Cardiac septum (tissue), 1 donor: ENCODE measurements at places on chromosomes 3 and 15. TPM values are rescaled to one million over a fixed set of nuclear protein-coding genes. Genes with fewer than 3 reads are reported as not detected.

DNA sequence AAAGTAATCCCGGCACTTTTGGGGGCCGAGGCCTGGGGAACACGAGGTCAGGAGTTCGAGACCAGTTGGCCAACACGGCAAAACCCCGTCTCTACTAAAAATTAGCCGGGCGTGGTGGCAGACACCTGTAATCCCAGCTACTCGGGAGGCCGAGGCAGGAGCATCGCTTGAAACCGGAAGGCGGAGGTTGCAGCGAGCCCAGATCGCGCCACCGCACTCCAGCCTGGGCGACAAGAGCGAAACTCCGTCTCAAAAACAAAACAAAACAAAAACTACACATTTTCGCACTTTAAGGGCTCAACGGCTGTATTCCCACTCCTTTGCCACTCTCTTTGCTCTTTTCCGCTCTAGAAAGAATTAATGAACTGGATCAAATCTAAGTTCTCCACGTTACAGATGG is 763 bp upstream of the TRNT1 start:
- DNase-seq: no peak

- DNase-seq: no peak
These were observed 25.5 kb downstream of the TMEM41A start for GRCh38 chr3:185473290-185473815.

GRCh38 chr3:159260049-159260662 is 458.3 kb downstream of the MFSD1 start:
- no peak for DNase-seq

GRCh38 chr3:181637056-181637455 is 74.7 kb upstream of the SOX2 start:
- no peak for DNase-seq

- no peak for DNase-seq
These were observed 168.3 kb downstream of the SLCO3A1 start for GRCh38 chr15:92021792-92022191.

The HRH1 gene
- 4.8 TPM for total RNA-seq

The CEP19 gene
- 1.2 TPM for total RNA-seq

The CLCN2 gene
- total RNA-seq: 3.1 TPM

The AVEN gene
- 14.4 TPM for total RNA-seq
